Stimulated activated CD4-positive, alpha-beta T cell treated with anti-CD3 and anti-CD28 coated beads, Interleukin-1b, Interleukin-23, amount 100 ng/mL, for 48 hours (primary cell): ENCODE measurements at places on chromosomes 4 and X.

DNA sequence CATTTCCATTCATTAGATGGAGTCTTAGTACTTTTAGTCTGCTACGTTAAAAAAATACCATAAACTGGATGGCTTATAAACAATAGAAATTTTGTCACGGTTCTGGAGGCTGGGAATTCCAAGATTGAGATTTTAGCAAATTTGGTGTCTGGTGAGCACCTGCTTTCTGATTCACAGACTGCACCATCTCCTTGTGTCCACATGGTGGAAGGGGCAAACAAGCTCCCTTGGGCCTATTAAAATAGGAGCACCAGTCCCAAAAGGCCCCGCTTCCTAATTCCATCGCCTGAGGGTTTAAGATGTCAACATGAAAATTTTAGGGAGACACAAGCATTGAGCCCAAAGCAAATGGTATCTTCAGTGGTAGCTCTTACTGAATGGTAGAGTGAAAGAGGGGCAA is 120.5 kb upstream of the MAP9 start:
- no peak for DNase-seq

DNA sequence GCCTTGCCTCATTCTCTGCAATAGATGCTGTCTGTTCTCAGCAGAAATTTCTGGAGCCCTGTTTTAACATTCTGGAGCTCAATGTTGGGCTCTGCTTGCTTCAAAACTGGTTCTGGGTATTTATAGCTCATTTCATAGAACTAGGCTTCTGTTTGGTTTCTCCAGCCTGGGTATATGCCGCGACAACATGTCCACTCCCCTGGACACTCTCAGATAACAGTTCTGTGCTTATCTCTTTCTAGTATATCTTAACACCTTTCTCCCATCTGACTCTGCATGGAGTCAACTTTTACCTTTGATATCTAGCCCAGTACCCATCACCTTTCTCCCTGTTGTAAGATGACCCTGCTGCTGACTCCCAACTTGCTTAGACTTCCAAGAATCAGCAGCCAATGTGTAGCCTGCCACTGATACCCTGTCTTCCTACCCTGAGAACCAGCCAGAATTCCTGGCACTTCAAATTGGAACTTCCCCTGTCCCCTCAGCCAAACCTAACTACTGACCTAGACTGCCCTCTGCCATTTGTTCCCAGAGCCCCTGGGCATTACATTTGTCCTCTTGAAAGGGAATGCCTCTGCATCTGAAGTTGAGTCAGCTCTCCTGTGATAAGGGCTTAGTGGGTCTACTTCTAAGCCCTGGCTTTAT is 20.6 kb downstream of the PAGE1 start:
- DNase-seq, result no peak

GRCh38 chr4:119682099-119682498 is 53.5 kb upstream of the PDE5A start:
- no peak for DNase-seq

GRCh38 chr4:57053508-57053907 is 56.7 kb downstream of the IGFBP7 start:
- no peak for DNase-seq

- DNase-seq, result no peak
Observed at GRCh38 chrX:23952391-23952790, 44.6 kb downstream of the CXorf58 start.

- DNase-seq, result no peak
Observed at GRCh38 chr4:158397781-158398180, 123.9 kb upstream of the RXFP1 start.

DNA sequence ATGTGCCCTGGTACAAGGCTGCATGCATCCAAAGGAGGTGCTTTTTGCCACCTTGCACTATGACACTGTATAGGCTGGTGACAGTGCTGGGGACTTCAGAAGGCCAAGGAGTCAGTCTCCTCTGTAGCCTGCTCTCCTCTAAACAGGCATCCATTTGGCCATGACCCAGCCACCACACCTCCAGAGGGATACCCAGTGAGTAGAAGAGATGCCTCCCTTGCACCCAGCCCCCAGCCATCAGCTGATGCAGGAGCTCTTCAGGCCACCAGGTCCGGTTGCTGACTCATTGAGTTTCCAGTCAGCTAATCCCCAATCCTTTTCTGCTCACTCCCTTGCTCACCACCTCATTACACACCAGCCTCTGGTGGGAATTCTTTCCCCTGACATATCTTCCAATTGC is 99.8 kb downstream of the PJA1 start:
- no peak for DNase-seq

DNA sequence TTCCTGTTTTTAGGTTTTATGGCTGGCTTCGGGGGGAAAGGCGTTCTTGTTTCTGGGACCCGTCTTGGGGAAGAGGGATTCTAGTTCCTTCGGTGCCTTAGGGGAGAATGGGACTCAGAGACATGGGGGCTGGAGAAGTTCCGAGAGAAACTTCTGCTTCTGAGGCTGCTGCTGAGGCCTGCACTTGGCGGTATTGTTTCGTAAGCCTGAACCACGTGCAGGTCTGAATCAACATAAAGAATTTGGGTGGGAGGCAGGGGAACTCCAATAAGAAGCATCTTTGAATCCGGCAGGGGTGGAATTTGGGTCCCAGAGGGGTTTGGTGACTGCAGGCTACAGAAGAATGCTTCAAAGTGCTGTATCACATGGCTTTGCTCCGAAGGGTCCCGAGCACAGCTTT is 15.1 kb downstream of the XG start:
- DNase-seq, result no peak

GRCh38 chr4:81337211-81337610 is 122.2 kb upstream of the PRKG2 start:
- DNase-seq, result no peak

- no peak for DNase-seq
Observed at GRCh38 chrX:116417214-116417613, 19.2 kb upstream of the SLC6A14 start.

- no peak for DNase-seq
Observed at GRCh38 chrX:130771230-130771629, 131.8 kb downstream of the ENOX2 start.

DNA sequence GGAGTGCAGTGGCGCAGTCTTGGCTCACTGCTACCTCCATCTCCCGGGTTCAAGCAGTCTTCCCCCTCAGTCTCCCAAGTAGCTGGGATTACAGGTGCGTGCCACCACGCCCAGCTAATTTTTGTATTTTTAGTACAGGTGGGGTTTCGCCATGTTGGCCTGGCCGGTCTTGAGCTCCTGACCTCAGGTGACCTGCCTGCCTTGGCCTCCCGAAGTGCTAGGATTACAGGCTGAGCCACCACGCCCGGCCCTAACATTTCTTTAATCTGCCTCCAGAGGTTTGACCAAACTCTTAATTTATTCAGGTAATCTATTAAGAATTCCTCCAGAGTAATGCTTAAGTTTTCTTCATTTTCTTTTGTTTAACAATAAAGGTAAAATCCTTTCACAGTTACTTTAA is 171.0 kb downstream of the RAPGEF2 start:
- no peak for DNase-seq
